CD8-positive, alpha-beta memory T cell (primary cell): ENCODE measurements at places on chromosomes 2 and 18.

GRCh38 chr2:116141891-116142474 lies 1672.5 kb upstream of the DDX18 start:
- DNase-seq: no peak

GRCh38 chr18:44943311-44943881 lies 262.7 kb downstream of the SETBP1 start:
- no peak for DNase-seq

- DNase-seq: peak; percentile 50
Observed at GRCh38 chr2:25301453-25302352, 40.0 kb downstream of the DNMT3A start.

- DNase-seq: no peak
Observed at GRCh38 chr2:71341645-71342044, 10.1 kb downstream of the ZNF638 start.

DNA sequence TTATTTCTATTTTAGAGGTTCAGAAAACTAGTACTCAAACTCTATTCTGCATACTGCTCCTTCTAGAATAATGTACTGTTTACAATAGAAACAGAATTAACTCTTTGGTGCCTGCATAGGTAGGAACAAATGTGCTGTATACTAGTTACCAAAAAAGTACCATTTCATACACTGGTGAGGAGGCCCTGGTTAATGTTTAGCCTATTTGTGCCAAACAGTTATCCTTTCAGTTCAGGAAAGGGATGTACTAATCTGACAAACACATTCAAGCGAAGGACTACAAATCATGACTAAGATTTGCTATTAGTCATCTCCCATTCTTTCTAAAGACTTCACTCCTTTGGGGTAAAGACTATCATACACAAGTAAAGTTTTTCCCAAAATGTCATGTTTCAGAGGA lies 47.4 kb downstream of the EXOC6B start:
- DNase-seq: no peak

GRCh38 chr2:232798187-232798586 lies 21.8 kb upstream of the KCNJ13 start:
- no peak for DNase-seq

- no peak for DNase-seq
Observed at GRCh38 chr2:128497461-128497860, 178.8 kb upstream of the HS6ST1 start.

DNA sequence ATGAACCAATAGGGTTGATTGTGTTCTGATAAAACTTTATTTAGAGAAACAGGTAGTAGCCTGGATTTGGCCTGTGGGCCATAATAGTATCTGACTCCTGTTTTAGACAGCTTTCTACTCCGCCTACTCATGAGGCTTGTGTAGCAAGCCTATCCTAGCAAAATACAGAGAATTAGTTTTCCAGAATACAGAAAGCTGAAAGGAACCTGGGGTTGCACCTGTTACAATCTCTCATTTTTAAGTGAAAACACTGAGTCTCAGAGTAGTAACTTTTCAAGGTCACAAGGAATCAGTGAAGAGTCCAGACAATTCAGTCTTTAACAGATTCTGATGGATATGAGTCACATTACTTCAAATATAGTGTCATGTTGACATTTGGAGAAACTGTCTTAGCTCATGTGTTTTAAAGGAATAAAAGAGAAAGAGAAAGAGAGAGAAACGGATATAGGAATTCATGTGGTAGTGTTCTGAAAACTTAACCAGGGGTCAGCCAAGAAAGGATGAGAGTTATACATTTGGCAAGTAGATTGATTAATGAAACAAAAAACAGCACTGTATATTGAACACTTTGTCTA lies 17.0 kb downstream of the ARHGAP28 start:
- DNase-seq: no peak

GRCh38 chr2:24820598-24821432 lies 27.6 kb downstream of the CENPO start:
- no peak for DNase-seq

GRCh38 chr2:60699617-60700016 lies 56.5 kb upstream of the PAPOLG start:
- DNase-seq: no peak

DNA sequence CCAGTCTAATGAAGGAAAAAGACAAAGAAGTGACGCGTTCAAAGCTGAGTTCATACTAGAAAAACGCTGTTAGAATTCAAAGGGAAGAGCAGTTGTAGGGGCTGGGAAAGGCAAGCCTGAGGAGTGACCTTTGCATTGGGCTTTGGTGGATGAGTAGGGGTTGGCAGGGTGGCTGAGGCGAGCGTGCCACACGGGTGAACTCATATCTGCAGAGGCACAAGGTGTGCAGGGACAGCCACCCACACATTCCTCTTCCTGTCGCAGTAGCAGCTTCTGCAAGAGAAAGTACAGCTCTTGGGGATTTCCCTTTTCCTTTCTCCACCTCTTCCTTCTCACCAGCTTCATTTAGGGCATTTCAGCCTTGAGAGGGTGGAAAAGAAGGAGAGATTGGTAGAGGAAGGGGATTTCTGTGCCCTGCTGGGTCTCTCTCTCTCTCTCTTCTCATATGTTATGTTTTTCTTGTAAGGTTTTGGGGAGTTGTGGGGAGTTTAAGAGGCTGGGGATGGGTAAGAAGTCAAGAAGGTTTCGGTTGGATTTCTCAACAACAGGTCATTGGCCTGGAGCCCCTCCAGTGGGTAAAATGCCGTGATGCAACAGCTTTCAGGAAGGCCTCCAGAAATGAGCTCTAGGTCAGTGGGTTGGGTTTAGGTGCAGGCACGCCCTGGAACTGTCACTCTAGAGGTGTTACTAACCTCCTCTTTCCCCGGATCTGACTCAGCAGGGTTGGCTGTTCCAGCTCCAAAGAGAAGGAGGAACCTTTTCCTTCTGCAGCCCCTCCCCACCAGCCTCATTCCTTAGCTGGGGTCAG lies 40.1 kb downstream of the ODC1 start:
- DNase-seq: peak; percentile 37

DNA sequence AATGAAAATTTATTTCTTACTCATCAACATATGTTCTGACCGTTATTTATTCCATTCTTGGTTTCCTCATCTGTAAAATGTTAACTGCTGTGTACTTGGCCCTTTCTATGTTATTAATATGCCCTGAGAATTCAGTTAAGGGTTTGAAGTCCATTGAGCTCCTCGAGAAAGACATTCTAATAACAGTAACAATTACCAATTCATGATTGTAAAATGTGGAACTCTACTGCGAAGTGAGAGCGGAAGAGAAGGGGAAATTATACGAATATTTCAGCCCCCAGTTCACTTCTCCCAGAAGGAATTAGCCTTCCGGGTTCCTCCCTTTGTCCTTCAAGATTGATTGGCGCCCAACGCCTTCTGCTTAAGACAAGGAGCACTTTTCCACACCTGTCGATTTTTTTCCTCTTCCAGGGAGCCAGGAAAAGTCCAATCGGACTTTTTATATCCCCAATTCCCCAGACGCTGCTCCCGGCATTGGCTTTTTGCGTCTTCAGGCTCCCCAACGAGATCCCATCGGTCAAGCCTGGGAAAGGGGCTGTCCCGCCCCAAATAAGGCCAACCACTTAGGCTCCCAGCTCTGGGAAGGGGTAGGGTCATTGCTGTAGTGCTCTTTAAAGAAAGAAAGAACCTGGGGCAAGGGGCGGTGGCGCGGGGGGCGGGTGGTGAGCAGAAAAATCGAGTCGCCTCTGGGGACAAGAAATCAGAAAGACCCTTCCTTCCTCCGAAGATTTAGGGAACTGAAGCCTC lies 1.6 kb downstream of the DSC2 start:
- no peak for DNase-seq

- no peak for DNase-seq
Observed at GRCh38 chr2:238950551-238950950, 102.7 kb downstream of the TWIST2 start.

- no peak for DNase-seq
Observed at GRCh38 chr2:210617732-210618330, 61.4 kb downstream of the CPS1 start.

DNA sequence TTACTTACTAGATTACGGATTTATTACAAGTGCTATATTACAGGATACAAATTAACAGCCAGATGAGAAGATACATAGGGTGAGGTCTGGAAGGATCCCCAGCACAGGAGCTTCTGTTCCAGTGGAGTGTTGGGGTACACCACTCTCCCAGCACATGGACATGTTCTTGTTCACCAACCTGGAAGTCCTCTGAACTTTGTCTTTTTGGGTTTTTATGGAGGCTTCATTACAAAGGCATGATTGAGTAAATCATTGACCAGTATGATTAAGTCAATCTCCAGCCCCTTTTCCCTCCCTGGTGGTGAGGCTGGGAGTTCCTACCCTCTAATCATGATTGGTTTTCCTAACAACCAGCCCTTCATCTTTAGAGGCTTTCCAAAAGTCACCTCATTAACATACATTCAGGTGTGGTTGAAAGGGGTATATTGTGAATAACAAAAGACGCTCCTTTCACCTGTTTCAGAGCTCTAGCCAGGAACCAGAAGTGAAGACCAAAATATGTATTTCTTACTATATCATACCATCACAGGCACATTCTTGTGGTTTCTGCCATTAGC lies 38.3 kb downstream of the APLF start:
- DNase-seq: no peak

GRCh38 chr2:50674876-50675275 lies 357.1 kb downstream of the NRXN1 start:
- DNase-seq: no peak

- DNase-seq: no peak
Observed at GRCh38 chr2:52512760-52513159, 1254.8 kb upstream of the CHAC2 start.

- no peak for DNase-seq
Observed at GRCh38 chr2:219205165-219205538, 1.4 kb upstream of the ZFAND2B start.

- DNase-seq: no peak
Observed at GRCh38 chr2:36361396-36361795, 5.8 kb downstream of the CRIM1 start.

- no peak for DNase-seq
Observed at GRCh38 chr2:85791704-85792565, 38.1 kb downstream of the ATOH8 start.

- DNase-seq: no peak
Observed at GRCh38 chr2:42385225-42385624, 24.2 kb upstream of the COX7A2L start.

DNA sequence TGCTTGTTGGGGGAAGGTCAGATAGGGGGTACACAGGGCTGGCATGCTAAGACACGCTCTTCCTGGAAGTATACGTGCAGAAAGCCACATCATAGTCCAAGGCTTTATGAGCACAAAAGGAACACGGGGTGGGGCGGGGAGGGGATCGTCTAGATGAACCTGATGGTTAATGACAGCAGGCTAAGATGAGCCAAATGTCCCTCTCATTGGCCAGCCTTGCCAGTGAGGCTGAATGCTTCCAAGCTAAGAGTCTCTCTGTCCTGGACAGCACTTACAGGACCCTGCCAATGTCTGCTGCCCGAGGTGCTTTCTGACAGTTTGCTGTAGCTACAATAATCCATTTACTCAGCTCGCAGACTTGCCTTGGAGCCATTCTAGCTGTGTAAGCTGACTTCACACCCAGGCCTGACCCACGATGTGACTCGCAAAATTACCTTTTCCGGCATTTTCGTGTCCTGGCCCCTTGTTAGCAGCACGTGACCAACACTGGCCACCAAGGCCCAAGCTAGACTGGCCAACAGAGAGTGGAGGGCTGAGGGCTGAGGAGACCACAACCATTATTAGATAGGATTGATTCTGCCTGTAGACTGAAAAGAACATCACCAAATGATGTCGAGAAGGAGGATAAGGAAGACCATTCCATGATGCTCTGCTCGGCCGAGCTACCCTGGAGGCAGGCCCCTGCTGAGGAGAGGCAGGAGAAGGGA lies 84.2 kb downstream of the MALT1 start:
- DNase-seq: peak; percentile 22

DNA sequence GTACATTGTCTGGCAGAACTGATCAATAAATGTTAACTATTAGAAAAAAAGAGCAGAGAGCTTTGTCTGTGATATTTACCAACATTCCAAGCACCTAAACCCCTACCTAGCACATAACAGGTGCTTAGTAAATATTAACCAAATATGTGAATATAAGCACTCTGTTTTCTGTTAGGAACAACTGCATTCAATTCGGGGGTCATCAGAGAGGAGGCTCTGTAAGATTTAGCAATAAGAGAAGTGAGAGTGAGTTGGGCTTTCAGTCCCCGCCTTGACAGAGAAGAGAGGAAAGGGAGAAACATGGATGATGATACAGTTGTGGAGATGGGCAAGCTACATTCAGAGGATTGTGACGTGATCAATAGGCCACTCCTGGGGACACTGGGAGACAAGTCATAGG lies 47.7 kb downstream of the MYOM1 start:
- DNase-seq: no peak

- DNase-seq: no peak
Observed at GRCh38 chr2:119290859-119291587, 67.4 kb downstream of the STEAP3 start.

DNA sequence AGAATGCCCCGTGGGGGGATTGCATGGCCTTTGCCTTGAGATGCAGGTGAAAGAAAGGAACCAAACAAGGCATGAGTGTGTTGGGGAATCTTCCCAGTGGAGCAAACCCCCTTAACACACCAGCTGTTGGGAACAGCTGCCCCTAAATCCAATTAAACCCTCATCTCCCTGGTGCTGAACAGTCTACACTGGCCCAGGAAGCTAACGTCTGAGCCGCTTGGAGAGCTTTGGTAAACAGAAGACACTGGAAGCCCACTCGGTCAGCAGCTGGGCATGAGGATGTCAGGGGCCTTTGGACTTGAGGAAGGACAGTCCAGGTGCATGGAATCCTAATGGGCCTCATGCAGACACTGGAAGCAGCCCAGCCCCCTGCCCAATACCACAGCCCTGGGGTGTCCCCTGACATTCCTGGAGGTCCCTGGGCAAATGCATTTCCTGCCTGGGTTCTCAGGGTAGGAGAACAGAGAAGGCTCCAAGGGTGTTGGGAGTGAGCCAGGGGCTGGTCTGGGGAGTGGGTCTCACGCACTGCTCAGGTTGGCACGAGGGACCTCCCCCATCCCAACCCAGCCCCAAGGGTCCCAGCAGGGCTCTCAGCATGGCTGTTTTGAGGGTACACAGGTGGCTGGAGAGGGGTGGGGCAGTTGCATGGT lies 37.7 kb downstream of the GBX2 start:
- no peak for DNase-seq

DNA sequence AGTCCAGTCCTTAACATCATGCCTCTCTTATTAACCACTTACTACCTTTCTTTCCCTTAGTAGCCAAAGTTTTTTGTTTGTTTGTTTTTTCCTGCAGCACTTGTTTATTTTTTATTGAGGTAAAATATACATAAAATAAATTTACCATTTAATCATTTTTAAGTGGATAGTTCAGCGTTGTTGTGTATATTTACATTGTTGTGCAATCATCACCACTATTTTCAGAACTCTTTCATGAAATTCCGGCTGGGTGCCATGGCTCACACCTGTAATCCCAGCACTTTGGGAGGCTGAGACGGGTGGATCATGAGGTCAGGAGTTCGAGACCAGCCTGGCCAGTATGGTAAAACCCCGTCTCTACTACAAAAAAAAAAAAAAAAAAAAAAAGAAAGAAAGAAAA lies 38.1 kb upstream of the LHCGR start:
- no peak for DNase-seq
